ENCODE measurements at places on chromosomes 2 and 18.

DNA sequence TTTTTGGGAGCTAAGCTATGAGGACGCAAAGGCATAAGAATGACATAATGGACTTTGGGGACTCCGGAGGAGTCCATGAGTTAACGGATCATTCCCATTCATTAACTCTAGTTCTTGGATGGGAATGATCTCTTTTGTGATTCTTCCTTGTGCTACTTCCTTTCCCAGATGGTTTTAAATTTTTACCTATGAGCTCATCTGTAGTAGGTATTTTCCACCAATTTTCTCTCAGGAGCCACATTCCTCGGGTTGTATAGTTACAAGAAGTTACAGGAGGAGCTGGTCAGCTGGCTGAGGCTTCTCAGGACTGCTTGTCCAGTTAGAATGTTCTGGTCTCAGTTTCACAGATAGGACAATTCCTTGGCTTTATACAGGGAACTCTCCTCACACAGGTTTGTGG is 42.9 kb upstream of the LPIN2 start:
- H3K4me1 ChIP-seq, result peaks cover 39% of the 10 kb centered on the region
- H3K4me3 ChIP-seq, result no peak overlapping the region
- DNase-seq, result no peak
- no peaks in the 10 kb centered on the region for H3K36me3 ChIP-seq

DNA sequence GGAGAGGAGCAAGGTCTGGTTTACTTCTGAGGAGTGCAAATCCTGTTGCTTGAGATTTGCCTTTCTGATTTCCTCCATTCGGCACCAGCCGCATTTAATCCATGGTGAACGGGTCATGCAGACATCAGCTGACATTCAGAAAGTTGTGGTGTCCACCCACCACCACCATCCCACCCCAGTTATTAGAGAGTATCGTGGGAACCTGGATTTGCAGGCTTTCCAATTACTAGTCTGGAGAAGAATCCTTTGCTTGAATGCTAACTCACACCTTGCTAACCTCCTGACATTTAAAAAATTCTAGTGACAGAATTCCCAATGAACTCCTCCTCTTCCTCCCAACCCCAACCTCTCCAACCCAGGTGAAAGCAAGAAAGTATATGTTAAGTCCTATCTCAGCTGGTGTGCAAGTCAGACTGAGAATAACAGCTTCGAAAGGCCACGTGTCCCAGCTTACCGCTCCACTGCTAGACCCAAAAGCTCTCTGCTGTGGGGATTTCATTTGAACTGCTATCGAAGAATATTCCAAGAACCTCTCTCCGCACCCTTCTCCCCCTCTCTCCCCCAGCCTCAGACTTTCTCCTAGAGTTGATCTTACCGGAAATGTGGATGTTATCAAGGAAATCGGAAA is 17.7 kb downstream of the BCL11A start:
- peaks cover 20% of the 10 kb centered on the region for H3K27me3 ChIP-seq
- no peak overlapping the region for H3K27ac ChIP-seq
- H3K4me3 ChIP-seq, result no peak overlapping the region
- peaks cover 4% of the 10 kb centered on the region for H3K4me1 ChIP-seq
- no peaks in the 10 kb centered on the region for H3K36me3 ChIP-seq

DNA sequence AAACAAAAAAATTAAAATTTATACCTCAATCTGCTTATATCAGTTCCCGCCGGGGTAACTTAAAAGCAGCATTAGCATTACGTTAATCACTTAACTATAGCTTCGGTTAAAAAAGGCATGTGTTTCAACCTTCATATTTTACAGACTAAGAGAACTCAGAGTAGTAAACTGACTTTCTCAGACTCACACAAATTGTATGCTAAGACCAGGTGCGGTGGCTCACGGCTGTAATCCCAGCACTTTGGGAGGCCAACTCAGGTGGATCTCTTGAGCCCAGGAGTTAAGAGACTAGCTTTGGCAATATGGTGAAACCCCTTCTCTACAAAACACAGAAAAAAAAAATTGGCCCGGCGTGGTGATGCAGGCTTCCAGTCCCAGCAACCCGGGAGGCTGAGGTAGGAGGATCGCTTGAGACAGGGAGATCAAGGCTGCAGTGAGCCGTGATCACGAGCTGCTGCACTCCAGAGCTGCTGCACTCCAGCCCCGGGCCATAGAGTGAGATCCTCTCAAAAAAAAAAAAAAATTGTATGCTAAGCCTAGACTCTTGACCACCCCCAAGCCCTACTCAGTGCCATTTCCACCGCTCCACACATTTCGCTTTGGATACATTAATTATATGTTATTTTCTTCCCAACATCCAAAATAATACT is 2.4 kb downstream of the HNRNPLL start:
- no peaks in the 10 kb centered on the region for H3K36me3 ChIP-seq
- DNase-seq, result no peak
- peak overlapping the region; percentile 78 for H3K27ac ChIP-seq
- peak overlapping the region; percentile 86 for H3K4me3 ChIP-seq
- no peaks in the 10 kb centered on the region for H3K27me3 ChIP-seq
- H3K4me1 ChIP-seq, result peaks cover 21% of the 10 kb centered on the region

DNA sequence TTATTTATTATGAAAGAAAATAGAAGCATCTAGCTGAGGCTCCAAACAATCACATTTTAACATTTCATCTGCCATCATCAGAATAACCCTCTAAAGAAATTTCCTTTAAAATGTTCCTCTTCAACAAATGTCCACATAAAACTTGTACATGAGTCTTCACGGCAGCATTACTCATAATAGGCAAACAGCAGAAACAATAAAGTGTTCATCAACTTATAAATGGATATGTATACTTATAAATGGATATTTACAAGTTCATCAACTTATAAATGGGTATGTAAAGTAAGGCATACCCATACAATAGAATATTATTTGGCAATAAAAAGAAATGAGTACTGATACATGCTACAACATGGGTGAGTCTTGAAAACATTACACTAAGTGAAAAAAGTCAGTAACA is 33.5 kb upstream of the ASNSD1 start:
- H3K36me3 ChIP-seq, result no peaks in the 10 kb centered on the region
- no peak overlapping the region for H3K4me3 ChIP-seq
- DNase-seq, result no peak
- no peak overlapping the region for H3K27ac ChIP-seq
- H3K4me1 ChIP-seq, result peaks cover 11% of the 10 kb centered on the region
- no peaks in the 10 kb centered on the region for H3K27me3 ChIP-seq
